ENCODE measurements at places on chromosomes 16 and 17. TPM values are rescaled to one million over a fixed set of nuclear protein-coding genes. Genes with fewer than 3 reads are reported as not detected.
A peak's percentile ranks its signal among the peaks of the same experiment; 100 is the strongest.

Gene SLC13A2
- not detected for total RNA-seq

Gene CYBC1
- 71.4 TPM for total RNA-seq

DNA sequence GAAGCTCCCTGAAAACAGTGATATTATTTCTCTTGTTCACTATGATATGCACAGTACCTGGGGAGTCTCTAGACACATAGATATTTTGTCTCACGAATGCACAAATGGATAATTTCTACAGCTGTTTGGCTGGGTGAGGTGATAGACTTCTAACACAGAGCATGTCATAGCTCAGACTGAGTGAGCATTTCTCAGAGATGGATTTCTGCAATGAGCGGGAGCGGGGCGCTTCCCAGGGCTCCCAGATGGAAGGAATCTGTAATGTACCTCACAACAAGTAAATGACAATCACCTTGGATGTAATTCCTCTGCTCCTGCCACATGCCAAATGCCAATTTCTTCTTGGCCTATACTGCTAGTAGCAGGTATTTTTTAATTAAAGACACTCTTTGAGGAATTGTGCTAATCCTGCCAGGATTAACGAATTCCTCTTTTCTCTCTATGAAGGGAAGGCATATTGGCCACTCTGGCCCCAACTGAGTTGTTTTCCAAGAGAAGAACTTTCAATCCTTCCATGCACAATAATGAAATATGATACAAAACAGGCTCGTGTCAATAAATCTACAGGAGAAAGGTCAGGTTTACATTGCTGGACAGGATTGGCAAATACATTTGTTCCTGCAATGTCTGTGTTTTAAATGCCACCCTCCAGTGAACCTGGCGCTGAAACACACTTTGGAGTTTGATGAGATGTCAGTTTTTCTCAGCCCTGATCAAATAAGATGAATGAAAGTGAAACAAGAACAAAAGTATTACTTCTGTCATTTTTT is 185.3 kb downstream of the CBLN1 start:
- no peaks in the 10 kb centered on the region for H3K4me1 ChIP-seq
- H3K27ac ChIP-seq, result no peak overlapping the region
- no peak for DNase-seq
- no peak overlapping the region for H3K4me3 ChIP-seq

DNA sequence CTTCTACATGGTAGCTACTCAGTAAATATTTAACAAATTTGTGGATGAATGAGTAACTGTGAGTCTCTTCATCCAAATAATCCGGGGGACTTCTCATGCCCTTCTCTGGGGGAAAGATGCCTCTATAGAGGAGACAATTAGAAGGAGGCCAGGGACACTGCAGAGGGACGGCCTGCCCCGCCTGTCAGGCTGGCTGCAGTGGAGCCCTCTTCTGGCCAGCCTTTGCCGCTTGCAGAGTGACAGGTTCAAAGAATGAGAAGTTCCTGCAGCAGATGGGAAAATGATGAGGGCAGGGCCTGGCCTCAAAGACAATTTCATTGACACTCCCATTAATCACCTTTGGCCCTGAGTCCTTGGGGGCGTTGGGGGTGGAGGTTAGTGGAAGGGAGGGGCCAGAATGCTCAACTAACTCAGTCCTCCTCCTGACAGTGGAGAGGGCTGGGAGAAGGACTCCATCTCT is 339.0 kb downstream of the MAF start:
- DNase-seq, result peak; percentile 3
- H3K36me3 ChIP-seq, result no peaks in the 10 kb centered on the region
- no peaks in the 10 kb centered on the region for H3K4me1 ChIP-seq
- H3K27me3 ChIP-seq, result no peaks in the 10 kb centered on the region
- no peak overlapping the region for H3K4me3 ChIP-seq
- H3K27ac ChIP-seq, result no peak overlapping the region

- DNase-seq, result no peak
- H3K4me1 ChIP-seq, result peaks cover 4% of the 10 kb centered on the region
- H3K27me3 ChIP-seq, result no peaks in the 10 kb centered on the region
- H3K4me3 ChIP-seq, result no peak overlapping the region
- H3K27ac ChIP-seq, result no peak overlapping the region
These were observed 131.8 kb downstream of the STX8 start for GRCh38 chr17:9443811-9444210.

Gene HBA1
- total RNA-seq, result not detected

Gene KRTAP4-1
- not detected for total RNA-seq

- no peak for DNase-seq
- no peaks in the 10 kb centered on the region for H3K4me1 ChIP-seq
- no peaks in the 10 kb centered on the region for H3K27me3 ChIP-seq
- no peaks in the 10 kb centered on the region for H3K36me3 ChIP-seq
These were observed 282.2 kb downstream of the MAP2K6 start for GRCh38 chr17:69696650-69697049.

GRCh38 chr17:66711881-66712321 is 123.0 kb upstream of the CACNG5 start:
- no peaks in the 10 kb centered on the region for H3K27me3 ChIP-seq
- peaks cover 5% of the 10 kb centered on the region for H3K36me3 ChIP-seq
- no peak overlapping the region for H3K4me3 ChIP-seq
- H3K4me1 ChIP-seq, result peaks cover 20% of the 10 kb centered on the region
- DNase-seq, result no peak

GRCh38 chr17:1558401-1558800 is 4.2 kb downstream of the PITPNA start:
- peaks cover 27% of the 10 kb centered on the region for H3K36me3 ChIP-seq
- H3K27ac ChIP-seq, result no peak overlapping the region
- H3K27me3 ChIP-seq, result no peaks in the 10 kb centered on the region

Gene TEX14
- 0.13 TPM for total RNA-seq

Gene FMNL1
- not detected for total RNA-seq

GRCh38 chr17:27519550-27519949 is 63.3 kb downstream of the KSR1 start:
- no peak overlapping the region for H3K4me3 ChIP-seq
- H3K4me1 ChIP-seq, result peaks cover 10% of the 10 kb centered on the region
- H3K27ac ChIP-seq, result no peak overlapping the region
- DNase-seq, result no peak
- no peaks in the 10 kb centered on the region for H3K27me3 ChIP-seq

DNA sequence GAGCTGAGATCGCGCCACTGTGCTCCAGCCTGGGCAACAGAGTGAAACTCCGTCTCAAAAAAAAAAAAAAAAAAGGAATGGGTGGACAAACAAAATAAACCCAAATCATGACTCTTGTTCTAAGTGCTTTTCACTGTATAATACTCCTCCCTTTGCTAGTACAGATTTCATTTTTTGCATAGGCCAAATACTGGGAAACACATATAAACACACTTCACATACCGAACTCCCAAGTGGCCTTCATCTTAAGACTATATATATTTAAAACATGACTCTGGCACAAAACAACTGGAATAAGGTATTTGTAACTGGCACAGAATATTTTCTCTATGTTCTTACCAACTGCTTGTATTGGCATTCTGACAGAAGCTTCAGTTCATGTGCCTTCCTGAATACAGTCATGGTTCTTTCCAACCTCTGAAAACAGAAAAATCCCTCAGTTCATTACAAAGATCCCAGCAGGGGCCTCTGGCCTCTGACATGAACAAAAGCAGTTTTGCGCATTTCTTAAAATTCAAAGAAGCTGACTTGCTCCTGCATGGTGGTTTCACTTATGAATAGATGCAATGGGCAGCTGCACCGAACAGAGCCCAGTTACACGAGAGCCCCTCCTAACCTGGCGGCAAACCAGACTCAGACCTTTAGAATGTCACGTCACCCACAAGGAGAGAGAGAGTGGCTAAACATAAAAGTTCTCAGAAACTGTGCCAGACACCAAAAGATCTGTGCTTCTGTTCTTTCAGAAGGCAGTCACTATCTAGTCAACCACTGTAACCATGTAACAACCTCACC is 19.1 kb upstream of the COPRS start:
- H3K4me1 ChIP-seq, result no peaks in the 10 kb centered on the region
- H3K27me3 ChIP-seq, result no peaks in the 10 kb centered on the region
- peaks cover 84% of the 10 kb centered on the region for H3K36me3 ChIP-seq
- DNase-seq, result no peak
- H3K4me3 ChIP-seq, result no peak overlapping the region

GRCh38 chr17:7018331-7018964 is 4.4 kb upstream of the BCL6B start:
- peaks cover 42% of the 10 kb centered on the region for H3K4me1 ChIP-seq
- H3K4me3 ChIP-seq, result no peak overlapping the region
- no peaks in the 10 kb centered on the region for H3K27me3 ChIP-seq
- peaks cover 16% of the 10 kb centered on the region for H3K36me3 ChIP-seq
- no peak for DNase-seq

Gene KCNG4
- total RNA-seq, result not detected

Gene CDH15
- 0.05 TPM for total RNA-seq

Gene CES5A
- total RNA-seq, result not detected

DNA sequence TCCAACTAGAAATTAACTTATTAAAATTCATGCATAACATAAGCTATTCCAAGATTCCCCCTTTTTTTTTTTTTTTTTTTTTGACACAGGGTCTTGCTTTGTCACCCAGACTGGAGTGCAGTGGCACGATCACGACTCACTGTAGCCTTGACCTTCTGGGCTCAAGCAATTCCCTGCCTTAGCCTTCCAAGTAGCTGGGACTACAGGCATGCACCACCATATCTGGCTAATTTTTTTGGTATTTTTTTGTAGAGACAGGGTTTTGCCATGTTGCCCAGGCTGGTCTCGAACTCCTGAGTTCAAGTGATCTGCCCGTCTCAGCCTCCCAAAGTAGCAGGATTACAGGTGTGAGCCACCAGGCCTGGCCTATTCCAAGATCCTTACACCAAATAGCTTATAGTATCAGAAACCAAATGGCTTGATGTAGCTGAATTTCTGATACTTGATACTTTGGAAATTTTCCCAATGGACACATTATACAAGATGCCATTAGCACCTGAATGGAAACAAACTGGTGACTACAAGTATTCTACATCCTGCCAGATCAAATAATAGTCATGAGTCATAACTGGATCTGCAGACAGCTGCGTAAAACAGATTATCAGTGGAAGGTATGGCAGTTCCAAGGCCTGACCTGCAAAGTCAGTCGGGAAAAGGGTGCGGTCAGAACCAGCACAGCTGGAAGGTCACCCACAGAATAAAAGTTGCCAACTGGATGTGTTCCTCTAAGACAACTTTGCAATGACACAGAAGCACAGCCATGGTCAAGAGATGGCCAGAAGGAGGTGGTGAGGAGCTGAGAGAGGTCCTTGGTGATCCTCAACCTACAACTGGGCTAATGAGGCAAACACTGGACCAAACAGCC is 14.5 kb downstream of the TUBG1 start:
- DNase-seq, result no peak
- H3K27ac ChIP-seq, result no peak overlapping the region
- no peaks in the 10 kb centered on the region for H3K36me3 ChIP-seq
- no peak overlapping the region for H3K4me3 ChIP-seq
- no peaks in the 10 kb centered on the region for H3K4me1 ChIP-seq
- no peaks in the 10 kb centered on the region for H3K27me3 ChIP-seq

- H3K36me3 ChIP-seq, result peaks cover 75% of the 10 kb centered on the region
- DNase-seq, result no peak
- H3K4me3 ChIP-seq, result no peak overlapping the region
- H3K4me1 ChIP-seq, result peaks cover 27% of the 10 kb centered on the region
These were observed 5.4 kb downstream of the NAT9 start for GRCh38 chr17:74770498-74771318.

- H3K27me3 ChIP-seq, result no peaks in the 10 kb centered on the region
- no peak for DNase-seq
- H3K4me3 ChIP-seq, result no peak overlapping the region
These were observed 12.3 kb downstream of the GPT2 start for GRCh38 chr16:46896314-46896968.

Gene KRTAP4-9
- total RNA-seq, result not detected

Gene CCL8
- not detected for total RNA-seq

Gene PPY
- not detected for total RNA-seq

GRCh38 chr16:30079480-30079879 is 3.7 kb downstream of the PPP4C start:
- H3K27ac ChIP-seq, result no peak overlapping the region
- H3K27me3 ChIP-seq, result no peaks in the 10 kb centered on the region
- H3K4me3 ChIP-seq, result no peak overlapping the region

GRCh38 chr16:3665508-3665907 is 11.0 kb downstream of the DNASE1 start:
- no peak overlapping the region for H3K4me3 ChIP-seq
- no peaks in the 10 kb centered on the region for H3K4me1 ChIP-seq
- no peak overlapping the region for H3K27ac ChIP-seq
- H3K27me3 ChIP-seq, result no peaks in the 10 kb centered on the region
- peaks cover 60% of the 10 kb centered on the region for H3K36me3 ChIP-seq
- no peak for DNase-seq

DNA sequence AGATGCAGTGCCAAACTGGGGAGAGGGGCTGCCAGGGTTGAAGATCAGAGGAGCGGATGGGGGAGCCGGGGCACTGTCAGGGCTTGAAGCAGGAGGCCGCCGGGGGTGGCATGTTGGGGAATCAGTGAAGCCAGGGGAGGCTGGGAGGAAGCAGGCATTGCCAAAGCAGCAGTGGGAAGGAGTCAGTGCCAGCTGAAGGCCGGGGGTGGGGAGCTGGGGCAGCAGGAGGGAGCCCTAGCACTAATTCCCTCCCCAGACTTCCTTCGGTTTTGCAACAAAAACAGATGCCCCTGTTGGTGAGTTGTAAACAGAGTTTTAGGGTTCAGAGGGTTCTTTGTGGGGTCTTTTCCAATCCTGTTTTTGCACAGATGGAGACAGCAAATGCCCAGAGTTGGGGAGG is 10.9 kb upstream of the TAC4 start:
- no peaks in the 10 kb centered on the region for H3K4me1 ChIP-seq
- no peaks in the 10 kb centered on the region for H3K36me3 ChIP-seq
- H3K27me3 ChIP-seq, result peaks cover 35% of the 10 kb centered on the region
- no peak for DNase-seq
- no peak overlapping the region for H3K27ac ChIP-seq
- no peak overlapping the region for H3K4me3 ChIP-seq

DNA sequence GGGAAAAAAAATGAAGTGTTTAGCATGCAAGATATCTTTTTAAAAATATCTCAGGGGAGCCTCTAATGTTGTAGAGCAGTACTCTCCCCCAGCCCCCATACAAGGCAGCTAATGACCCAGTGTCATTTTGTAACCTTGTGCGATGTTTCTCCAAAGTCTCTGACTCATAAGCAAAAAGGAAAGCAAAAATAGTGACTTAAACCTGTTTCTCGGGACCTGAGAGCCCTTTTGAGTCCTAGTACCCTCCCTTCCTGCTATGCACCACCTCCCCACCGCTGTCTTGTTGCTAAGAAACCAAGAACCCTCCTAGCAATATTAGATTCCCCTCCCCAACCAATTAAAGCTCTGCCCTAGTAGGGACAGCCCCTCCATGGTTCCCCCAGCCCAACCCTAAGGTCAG is 2.8 kb downstream of the MYCBPAP start:
- H3K4me3 ChIP-seq, result no peak overlapping the region
- H3K27me3 ChIP-seq, result peaks cover 19% of the 10 kb centered on the region
- H3K4me1 ChIP-seq, result peaks cover 9% of the 10 kb centered on the region
- H3K36me3 ChIP-seq, result no peaks in the 10 kb centered on the region
- no peak overlapping the region for H3K27ac ChIP-seq
